Caco-2 (cell line): ENCODE measurements at places on chromosomes 2 and 18. TPM values are rescaled to one million over a fixed set of nuclear protein-coding genes. Genes with fewer than 3 reads are reported as not detected.

DNA sequence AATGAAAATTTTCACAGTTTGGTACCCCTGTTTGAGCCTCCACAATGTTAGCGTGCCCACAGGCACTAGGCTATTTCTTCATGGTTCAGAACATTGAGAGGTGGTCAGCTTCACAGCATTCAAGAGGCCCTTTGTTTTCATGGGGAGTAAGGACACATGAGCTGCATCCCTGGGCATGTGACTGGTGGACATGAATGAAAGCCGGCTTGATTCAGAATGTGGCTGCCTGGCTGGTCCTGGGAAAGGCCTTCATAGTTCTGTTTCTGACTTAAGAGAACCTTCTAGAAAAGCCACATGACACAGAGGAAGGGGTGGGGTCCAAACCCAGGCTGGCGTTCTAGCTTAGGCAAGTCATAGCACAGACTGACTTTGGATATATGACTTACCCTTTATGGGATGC lies 420.6 kb downstream of the CMPK2 start:
- no peak for DNase-seq

- no peak for DNase-seq
Measured at GRCh38 chr2:106127282-106127771, 66.8 kb downstream of the UXS1 start.

- no peak for DNase-seq
Measured at GRCh38 chr2:241890524-241891235, 21.2 kb downstream of the RTP5 start.

- DNase-seq = no peak
Measured at GRCh38 chr2:237218756-237219155, 133.1 kb downstream of the COPS8 start.

GRCh38 chr2:224562831-224563230 lies 22.3 kb downstream of the CUL3 start:
- DNase-seq = no peak

DNA sequence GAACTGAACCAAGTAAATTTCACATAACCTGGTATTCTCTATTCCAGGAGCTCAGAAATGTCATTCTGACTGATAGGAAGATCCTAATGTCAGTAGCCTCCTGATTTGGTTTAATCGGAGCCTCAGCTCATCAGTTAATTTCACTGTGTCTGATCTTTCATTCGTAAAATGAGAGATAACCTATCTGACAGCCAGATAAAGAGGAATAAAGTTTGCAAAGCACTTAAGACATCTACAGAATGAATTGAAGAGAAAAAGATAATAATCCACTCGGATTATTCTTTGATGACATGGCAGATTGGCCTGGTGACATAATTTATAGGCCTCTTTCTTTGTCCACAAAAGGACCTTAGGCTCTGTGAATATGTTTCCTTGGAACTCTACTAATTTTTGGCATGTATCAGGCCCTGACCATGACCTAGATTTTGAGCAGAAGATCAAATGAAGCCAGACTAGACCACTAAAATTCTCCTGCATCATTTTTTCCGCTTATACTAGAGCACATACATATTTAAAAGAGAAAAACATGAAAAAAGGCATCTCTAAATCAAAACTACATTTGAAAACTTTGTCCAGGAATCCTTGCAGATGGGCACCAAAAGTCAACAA lies 312.4 kb downstream of the MTX2 start:
- no peak for DNase-seq

- DNase-seq = no peak
Measured at GRCh38 chr2:26724784-26725520, 32.4 kb downstream of the KCNK3 start.

HADHB gene
- total RNA-seq = 93.2 and 106 TPM in 2 replicates

SP5 gene
- 149 and 161 TPM in 2 replicates for total RNA-seq
